ENCODE measurements at places on chromosomes 5 and 9.

- DNase-seq, result peak; percentile 21
These were observed 1.6 kb downstream of the DMRT2 start for GRCh38 chr9:1051584-1052275.

DNA sequence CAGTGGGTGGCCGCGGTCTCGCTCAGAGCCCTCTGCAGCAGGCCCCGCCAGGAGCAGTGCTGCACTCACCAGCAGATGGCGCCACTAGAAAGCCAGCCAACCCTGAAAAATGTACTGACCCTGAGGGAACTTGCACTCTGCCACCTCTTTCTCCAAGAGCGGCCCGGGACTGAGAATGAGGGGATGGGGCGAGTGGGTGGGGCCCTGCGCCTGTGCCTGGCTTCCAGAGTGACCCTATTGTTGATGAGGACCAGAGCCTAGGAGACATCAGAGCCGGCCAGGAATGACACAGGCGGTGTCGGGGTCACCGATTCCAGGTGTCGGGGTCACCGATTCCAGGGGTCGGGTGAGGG, 2.9 kb upstream of the IL17B start:
- peak; percentile 24 for DNase-seq

GRCh38 chr5:116409591-116410296, 164.9 kb downstream of the SEMA6A start:
- no peak for DNase-seq

GRCh38 chr5:89878140-89879132, 531.1 kb downstream of the CETN3 start:
- DNase-seq, result no peak

DNA sequence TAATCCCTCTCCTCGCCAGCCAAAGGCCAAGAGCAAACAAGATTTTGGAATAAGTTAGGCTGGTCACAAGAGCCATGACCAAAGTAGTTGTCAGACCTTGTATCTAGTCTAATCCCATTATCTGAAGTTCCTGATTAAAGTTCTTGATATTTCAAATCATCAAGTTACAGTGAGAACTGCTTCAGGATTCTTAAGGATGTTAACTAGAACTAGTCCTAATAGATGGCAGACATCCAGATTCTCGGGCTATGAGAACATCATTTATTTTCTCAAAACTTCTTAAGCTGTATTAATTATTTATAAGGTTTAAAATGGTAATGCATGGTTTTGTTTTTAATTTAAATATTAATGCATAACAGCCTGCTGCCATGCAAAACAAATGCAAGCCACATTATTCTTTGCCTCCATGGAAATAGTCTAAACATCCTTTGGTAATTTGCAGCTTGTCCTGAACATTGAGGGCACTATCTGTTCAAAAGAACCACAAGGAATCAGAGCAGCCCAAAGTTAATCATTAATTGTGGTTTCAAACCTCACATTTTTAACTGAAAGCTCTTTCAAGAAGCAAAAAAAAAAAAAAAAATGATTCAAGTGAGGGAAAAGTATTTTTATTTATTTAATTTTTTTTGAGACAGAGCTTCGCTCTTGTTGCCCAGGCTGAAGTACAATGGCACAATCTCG, 95.1 kb downstream of the TTC39B start:
- no peak for DNase-seq

GRCh38 chr9:133118568-133118967, 2.5 kb downstream of the RALGDS start:
- no peak for DNase-seq

GRCh38 chr9:33289936-33290246, 425 bp upstream of the NFX1 start:
- DNase-seq, result no peak

DNA sequence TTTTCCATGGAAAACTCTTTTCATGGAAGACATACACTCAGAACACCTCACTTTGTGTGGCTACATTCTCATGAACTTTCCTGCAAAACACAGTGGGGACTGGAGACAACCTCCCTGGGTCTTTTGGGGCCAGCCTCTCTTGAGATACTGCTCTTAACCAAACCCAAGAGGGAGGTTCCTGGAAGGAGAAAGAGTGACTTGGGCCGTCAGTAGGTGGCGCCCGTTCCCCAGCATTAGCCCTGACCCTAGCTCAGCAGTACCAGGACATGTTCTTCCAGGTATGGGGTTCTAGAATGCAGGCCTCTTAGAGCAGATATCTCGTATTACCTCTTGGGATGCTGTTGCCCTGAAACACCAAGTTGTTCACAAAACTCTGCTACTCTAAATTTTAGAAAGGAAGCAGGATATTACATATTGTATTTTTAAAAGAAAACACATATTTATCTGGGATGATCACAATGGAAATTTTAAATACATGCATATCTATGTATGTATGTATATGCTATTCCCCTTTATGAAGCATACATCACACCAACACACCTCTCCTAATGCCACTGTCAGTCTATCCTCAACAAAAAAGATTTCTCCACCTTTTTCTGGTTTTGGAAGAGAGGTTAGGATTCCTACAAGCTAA, 15.8 kb upstream of the GLIS3 start:
- DNase-seq, result peak; percentile 68

- DNase-seq, result no peak
These were observed 10.8 kb upstream of the MGAT1 start for GRCh38 chr5:180813420-180813819.

- no peak for DNase-seq
These were observed 31.8 kb upstream of the FRRS1L start for GRCh38 chr9:109198736-109199382.

DNA sequence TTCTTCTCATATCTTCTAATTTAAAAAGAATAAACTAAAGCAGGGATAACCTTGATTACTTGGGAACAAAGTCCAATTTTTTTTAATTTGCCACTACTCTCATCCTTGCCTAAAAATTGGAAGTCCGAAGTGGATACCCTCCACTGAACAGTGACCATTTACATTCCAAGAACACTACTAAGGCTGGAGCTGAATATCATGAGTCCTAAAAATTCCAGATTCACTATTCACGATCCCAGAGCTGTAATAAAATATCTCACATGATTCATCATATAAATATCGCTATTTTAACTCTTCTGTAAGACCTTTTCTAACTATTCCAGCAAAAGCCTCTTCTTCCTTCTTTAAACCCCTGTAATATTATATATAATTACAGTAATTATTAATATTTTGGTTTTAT, 57.4 kb downstream of the ATPSCKMT start:
- DNase-seq, result no peak

DNA sequence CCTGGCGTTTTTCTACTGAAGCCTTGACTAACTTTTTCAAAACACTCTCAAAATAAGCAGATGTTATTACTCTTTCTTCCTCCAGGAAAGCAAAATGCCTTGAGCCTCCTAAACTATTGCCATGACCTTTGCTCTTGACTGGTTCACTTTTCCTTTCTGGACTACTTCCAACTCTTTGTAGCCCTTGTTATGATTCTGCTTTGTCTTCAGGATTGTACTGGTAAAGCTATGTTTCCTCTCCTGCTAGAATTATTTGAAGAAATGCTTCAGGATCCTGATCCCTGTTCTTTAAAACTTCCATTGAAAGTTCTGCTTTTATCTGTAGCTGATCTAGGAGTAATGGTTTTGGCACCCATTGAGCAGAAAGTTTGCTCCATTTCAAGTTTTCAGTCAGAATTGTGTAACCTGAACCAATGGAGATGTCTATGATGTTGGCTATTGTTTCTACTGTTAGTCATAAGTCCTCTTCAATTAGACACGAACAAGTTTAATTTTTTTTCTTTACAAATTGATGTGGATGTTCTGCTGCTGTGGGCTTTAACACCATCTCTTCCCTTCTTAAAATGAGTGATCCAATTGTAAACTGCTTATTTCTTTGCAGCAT, 1356.4 kb downstream of the EFNA5 start:
- DNase-seq, result no peak

DNA sequence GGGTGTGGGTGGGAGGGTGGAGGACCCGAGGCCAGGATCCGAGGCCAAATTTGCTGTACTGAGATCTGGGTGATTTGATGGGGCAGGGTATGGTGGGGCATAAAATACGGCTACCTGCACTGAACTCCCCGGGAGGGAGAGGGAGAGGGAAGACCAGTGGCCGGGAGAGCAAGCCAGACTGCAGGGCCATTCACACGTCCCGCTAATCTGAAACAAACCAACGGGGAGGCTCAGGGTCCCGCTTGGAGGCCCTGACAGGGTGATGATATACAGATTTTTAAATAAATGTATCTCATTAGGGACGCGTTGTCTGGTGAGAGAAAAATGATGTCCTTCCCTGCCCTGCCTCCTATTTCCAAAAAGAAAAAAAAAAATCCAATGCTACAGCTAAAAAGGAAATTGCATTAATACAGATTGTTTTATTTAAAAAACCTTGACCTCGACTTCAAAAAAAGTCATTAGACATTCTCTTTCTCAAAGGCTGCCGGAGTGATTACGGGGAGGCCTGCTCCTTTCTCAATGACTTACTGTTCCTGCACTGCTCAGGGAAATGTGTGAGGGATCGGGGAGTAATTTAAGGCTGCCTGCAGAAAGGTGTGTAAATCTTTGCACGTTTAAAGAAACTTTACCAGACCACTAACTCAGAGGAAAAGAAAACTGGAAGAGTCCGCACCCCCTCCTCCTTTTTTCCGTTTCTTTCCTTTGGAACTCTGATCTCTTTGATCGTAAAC, 11.5 kb upstream of the PRRX2 start:
- DNase-seq, result no peak

GRCh38 chr9:76581731-76582130, 122.7 kb downstream of the GCNT1 start:
- DNase-seq, result no peak

- no peak for DNase-seq
These were observed 79.3 kb upstream of the FBXW11 start for GRCh38 chr5:172085738-172086137.

DNA sequence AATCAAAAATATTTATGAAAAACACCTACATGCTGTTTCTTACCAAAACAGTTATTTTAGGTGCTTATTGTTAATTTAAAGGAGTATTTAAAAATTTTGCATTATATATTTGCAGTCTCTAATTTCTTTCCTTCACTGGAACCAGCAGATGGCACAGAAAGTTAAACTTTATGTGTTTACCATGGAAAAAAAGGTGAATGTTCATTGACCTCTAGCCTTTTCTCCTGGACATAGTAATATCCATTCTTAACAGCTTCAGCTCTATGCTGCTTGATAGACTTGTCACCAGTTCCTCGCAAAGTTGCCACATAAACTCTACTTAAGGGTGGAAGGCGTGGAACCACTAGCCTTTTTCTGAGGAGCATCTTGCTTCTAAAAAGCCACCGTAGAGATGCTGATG, 38.7 kb upstream of the NUDT12 start:
- no peak for DNase-seq

DNA sequence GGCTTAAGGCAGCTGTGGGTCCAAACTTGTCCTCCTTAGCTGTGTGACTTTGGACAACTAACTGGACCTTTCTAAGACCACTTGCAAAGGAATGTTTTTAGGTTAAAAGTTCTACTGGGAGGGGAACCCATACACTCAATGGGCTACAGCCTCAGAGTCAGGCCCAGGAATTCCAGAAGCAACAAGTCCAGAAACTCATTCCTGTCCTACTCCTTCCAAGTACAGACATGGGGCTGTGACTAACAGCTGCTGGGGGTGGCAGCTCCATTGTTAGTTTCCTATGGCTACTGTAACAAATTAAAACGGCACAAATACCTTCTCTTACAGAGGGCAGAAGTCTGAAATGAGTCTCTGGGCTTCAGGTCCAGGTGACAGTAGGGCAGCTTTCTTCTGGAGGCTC, 12.4 kb upstream of the AKNA start:
- DNase-seq, result no peak

DNA sequence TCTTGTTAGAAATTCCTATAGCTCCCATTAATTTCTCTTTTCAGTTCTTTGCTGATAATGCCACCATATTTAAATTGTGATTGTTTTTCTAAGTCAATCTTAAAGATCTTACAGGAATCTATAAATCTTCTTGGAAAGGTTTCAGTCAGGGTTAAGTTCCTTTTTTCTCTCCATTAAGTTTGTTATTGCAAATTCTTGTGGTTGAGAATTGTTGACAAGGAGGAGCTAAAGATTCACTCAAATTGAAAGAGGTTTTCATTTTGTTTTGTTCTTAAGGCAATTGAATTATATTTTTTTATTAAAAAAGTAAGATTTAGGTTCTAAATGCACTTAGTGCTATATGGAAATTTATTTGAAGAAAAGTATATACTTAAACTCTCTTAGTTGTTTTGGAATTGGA, 213.4 kb downstream of the PRR16 start:
- DNase-seq, result no peak

- DNase-seq, result no peak
These were observed 382.3 kb downstream of the ACTL7B start for GRCh38 chr9:108473209-108474112.

DNA sequence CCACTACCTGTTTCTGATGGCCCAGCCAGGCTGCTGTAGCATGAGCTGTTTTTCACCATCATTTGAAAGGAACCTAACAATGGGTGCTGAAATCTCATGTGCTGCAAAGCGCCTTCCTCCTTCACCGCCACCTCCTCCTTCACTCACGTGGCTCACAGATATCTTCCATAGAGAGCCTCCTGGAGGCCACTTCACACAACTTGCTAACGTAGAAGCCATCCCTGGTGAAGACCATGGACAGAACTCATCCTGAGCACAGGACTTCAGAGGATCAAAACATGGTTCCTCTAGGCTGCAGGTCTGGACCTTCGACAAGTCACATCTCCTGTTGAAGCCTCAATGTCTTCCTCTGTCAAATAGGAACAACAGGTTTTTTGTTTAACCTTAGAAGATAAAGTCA, 155.5 kb upstream of the RAD23B start:
- no peak for DNase-seq

DNA sequence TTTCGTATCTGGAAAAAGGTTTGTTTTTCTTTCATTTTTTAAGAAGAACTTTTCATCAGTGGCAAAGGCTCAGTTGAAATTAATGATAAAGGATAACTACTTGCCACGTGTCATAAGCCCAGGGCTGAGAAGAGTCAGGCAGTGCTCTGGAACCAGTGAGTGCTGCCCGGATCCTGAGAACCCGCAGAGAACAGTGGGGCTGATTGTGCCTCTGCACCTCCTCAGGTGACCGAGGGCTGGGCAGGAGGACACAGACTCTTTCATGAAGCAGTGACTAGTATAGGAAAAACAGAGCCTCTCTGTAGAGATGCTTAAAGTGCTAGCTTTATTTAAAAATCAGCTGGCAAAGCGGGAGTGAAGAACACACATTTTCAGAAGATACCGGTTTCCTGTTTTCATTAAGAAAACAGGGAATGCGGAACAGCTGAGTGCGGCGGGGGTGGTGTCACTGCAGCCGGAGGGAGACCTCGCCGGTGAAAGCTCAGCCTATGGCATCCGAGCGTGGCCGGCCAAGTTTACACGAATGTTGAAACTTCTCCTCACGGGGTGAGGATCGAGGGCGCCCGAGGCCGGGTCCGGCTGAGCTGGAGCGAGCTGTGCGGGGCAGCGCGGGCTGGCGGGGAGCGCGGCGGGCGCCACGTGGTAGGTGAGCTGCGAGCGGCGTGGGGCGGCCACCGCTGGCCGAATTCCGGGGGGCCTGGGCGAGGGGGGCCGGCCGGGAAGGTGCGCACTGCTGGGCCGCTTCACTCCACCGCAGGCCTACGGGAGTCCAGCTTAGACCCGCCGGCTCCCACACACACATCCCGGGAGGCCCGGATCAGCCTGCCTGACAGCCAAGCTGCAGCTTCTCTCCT, 134.7 kb upstream of the DMRT1 start:
- no peak for DNase-seq

- DNase-seq, result no peak
These were observed 372 bp downstream of the EDF1 start for GRCh38 chr9:136865768-136866103.

GRCh38 chr5:101143526-101143925, 240.4 kb upstream of the ST8SIA4 start:
- DNase-seq, result no peak

GRCh38 chr9:114090798-114091197, 8.3 kb downstream of the KIF12 start:
- no peak for DNase-seq
